Tibial artery (tissue), 4 donors: ENCODE measurements at places on chromosomes 6 and 20.
A peak's percentile ranks its signal among the peaks of the same experiment; 100 is the strongest.

GRCh38 chr20:37380864-37381579 is 35.1 kb downstream of the SRC start:
- no peak overlapping the region for H3K4me3 ChIP-seq
- DNase-seq = no peak
- peaks cover 10% of the 10 kb centered on the region for H3K36me3 ChIP-seq

GRCh38 chr6:10552270-10552810 is 31.2 kb downstream of the GCNT2 start:
- H3K4me3 ChIP-seq = no peak overlapping the region
- H3K27me3 ChIP-seq = peaks cover 22% of the 10 kb centered on the region
- H3K4me1 ChIP-seq = peaks cover 18% of the 10 kb centered on the region

- no peaks in the 10 kb centered on the region for H3K4me1 ChIP-seq
- no peak overlapping the region for H3K27ac ChIP-seq
- H3K36me3 ChIP-seq = no peaks in the 10 kb centered on the region
- no peak for DNase-seq
Observed at GRCh38 chr6:169371344-169372127, 117.9 kb upstream of the THBS2 start.

DNA sequence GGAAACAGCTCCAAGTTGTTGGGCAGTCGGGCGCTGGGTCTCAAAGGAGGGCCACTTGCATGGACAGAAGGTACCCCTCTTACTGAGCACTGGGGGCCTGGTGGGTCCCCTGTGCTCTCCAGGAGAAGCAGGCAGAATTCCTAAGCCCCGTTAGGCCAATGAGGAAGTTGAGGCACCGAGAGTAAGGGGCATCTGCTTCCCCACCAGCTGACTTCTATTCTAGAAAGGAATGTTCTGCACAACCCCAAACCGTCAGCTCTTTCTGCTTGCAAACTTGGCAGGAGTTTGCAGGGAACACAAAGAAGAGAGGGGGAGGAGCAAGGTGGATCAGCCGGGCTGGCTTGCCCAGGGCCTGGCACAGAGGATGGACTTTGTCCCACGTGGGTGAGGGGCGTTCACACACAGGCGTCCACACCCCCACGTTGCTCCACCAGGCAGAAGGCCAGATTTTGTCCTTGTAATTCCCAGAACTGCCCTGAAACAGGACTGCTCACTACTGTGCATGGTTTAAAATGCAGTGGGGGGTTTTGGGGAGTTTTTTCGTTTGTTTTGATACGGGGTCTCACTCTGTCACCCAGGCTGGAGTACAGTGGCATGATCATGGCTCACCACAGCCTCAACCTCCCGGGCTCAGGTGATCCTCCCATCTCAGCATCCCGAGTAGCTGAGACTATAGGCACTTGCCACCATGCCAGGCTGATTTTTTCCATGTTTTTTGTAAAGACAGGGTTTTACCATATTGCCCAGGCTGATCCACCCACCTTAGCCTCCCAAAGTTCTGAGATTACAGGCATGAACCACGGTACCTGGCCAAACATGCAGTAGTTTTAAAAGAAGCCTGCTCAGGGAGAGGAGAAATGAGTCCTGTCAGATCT is 93.3 kb downstream of the SNX5 start:
- H3K4me3 ChIP-seq = no peak overlapping the region
- DNase-seq = peak; percentile 76
- H3K36me3 ChIP-seq = no peaks in the 10 kb centered on the region

DNA sequence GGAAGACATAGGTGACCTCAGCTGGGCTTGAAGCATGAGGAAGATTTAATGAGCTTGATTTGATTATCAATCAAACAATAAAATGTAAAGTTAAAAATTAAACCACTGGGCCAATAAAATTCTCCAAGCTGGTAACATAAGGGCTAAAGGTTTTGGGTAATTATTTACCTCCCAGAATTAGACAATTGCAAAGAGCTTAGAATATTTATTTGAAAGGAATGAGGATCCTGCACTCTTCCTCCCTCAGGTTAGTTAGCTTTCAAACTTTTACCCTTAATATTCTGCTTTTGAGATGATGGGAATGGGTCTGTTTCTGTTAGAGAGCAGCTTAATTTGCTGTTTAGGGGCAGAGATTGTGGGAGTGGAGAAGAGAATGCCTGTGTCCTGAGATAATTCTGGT is at the start of gene SLC17A4:
SLC17A4 (plus strand) TSS at position 208 of the 400 bp plus-strand sequence. CDS start 7,221 bp downstream, outside the sequence.
- no peaks in the 10 kb centered on the region for H3K36me3 ChIP-seq
- no peaks in the 10 kb centered on the region for H3K27me3 ChIP-seq
- DNase-seq = no peak
- no peak within 1 kb of the TSS for H3K27ac ChIP-seq
- H3K4me3 ChIP-seq = no peak within 1 kb of the TSS
